Foreskin melanocyte (primary cell): ENCODE measurements at places on chromosomes 7 and 10.

DNA sequence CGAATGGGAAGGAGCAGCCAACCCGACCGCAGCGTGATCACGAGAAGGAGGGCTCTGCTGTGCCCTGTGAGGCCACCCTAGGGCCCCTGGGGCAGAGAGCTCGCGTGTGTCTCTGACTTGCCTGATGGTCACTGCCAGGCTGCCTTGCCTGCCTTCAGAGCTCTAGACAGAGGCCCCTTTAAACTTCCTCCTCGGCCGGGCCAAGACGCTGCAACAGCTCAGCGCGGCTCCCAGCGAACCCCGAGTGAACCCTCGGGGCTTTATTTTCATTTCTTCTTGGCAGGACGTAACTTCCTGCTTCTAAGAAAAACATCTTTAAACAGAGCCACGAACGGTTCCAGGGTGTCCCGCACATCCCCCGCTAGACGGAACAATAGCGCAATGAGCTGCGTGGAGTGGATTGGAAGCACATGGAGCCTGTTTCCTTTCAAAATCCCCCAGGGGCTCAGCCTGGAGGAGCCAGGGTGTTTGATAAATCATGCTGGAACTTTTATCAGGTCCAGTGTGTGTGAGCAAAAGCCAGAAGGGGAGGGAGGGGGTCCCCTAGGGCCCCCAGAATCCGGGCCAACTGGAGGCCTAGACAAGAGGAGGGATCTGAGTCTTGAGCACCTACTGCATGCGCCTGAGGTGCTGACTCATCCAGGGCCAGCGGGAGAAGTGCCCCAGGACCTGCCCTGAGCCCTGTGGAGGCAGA lies 134.1 kb upstream of the GDF10 start:
- peak; percentile 82 for DNase-seq

DNA sequence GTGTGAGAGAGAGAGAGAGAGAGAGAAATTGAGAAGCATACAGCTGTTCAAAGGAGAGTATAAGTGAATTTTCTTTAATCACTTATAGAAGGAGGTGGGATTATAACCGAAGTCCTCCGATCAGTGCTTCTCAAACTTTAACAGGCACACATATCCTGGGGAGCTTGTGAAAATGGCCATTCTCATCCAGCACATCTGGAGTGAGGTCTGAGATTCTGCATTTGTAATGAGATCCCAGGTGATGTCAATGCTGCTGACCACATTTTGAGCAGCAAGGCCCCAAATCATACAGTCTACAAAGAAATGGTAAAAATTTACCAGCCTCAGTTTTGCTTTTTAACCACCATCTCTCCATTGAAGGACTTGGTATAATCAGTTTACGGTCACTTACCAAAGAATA lies 219.0 kb downstream of the PTEN start:
- no peak for DNase-seq

- no peak for DNase-seq
These were observed 469.9 kb downstream of the GALNT17 start for GRCh38 chr7:71601851-71602250.

GRCh38 chr7:128841921-128842673 lies 11.9 kb downstream of the FLNC start:
- DNase-seq, result peak; percentile 32

DNA sequence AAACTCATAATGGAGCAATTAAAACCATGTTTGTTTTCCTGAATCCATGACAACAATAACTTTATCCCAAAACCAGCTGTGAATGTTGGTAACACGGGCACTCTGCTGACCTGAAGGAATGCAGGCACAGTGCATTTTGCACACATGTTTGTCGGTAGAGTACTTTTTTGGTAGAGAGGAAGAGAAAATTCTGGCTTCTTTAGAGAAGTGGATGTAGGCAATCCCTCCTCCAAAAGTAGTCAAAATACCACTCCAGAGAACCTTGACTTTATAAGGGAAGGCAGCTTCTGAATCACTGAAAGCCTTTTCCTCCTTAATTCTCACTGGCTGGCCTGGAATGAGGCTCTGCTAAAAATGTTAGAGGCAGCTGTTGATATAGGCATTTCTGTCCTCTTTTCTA lies 15.8 kb upstream of the ACTA2 start:
- no peak for DNase-seq

DNA sequence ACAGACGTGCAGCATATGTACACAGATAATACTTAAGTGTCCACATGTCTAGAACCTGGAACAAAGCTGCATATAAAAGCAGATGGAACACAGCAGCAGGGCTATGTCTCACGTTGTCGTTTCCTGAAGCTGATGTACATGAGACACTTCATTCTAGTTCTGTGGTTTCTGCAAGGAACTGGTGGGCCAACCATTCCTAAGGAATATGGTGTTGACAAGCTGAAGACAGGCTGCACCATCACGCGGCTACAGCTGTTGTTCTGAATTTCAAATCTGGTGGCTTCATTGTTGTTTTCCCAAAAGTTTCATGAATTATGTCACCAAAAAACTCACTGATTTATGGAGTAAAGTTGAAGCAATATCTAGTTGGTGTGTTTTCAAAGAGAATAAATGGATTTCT lies 33.7 kb downstream of the PRKAG2 start:
- no peak for DNase-seq
